Activated effector memory CD4-positive, alpha-beta T cell treated with Interleukin-2 at 50 U/mL for 16 hours (primary cell): ENCODE measurements at places on chromosomes 4 and X.
A peak's percentile ranks its signal among the peaks of the same experiment; 100 is the strongest.

- no peak for DNase-seq
Measured at GRCh38 chrX:13464599-13465275, 104.7 kb upstream of the EGFL6 start.

- no peak for DNase-seq
Measured at GRCh38 chr4:22473268-22473667, 42.6 kb downstream of the ADGRA3 start.

DNA sequence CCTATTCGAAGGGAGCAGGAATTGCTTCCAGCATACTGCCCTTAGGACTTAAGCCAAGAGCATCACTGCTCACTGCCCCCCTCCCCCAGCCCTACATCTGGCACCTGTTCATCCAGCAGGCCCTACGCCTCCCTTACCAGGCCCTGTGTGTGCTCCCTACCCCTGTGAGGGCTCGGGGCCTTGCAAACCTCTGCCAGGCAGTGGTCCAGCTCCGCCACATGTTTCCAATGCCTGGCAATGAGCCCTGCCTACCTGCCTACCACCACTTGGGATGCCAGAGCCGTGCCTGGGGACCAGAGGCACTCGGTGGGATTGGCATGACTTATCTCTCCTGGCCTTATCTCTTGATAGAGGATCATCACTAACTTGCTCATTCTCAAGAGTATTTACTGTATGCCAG, 27.5 kb upstream of the MTM1 start:
- DNase-seq = no peak

GRCh38 chrX:104372547-104372946, 117.8 kb upstream of the ESX1 start:
- DNase-seq = no peak

DNA sequence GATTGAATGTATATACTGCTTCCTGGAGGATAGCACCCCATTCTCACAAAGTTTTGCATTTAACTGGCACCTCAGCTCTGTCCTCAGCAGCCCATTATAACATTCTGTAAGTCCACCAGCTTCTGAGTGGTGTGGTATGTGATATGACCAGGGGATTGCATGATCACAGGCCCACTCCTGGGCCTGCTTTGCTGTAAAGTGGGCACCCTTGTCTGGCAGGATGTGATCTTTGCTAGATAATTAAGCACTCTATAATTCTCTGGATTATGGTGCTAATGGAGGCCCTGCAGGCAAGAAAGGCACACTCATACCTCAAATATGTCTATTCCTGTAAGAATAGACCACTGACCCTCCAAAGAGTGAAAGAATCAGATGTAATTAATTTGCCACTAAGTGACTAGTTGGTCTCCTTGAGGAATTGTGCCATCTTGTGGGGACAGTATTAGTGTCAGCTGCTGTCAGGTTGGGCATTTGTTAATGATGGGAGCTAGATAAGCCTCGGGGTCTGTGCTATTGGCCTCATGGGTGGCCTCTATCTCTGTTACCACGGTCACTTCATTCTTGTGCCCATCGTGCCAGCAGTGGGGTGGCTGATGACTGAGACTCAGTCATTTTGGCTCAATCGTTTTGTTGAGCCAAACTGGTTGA, 2.2 kb upstream of the CFI start:
- DNase-seq = no peak

- DNase-seq = no peak
Measured at GRCh38 chr4:88143504-88143903, 14.9 kb downstream of the ABCG2 start.

DNA sequence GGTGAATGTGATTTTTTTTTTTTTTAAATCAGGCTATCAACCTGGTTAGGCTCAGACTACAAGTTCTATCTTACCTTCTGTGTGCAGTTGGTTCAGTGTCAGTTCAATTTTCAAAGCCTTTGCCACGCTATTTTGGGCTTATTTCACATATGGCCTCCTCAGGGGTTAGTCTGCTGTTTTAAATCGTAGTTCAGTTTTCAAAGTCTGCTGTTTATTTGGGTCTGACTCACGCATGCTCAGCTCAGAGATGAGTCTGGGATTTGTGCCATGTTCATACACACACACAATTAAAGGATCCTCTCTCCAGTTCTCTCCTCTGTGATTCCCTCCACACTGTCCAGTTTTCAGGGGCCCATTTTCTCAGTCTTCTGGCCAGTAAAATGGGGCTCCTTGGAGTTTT, 32.3 kb upstream of the ZFX start:
- no peak for DNase-seq

- no peak for DNase-seq
Measured at GRCh38 chr4:10083861-10084641, 32.5 kb downstream of the WDR1 start.

DNA sequence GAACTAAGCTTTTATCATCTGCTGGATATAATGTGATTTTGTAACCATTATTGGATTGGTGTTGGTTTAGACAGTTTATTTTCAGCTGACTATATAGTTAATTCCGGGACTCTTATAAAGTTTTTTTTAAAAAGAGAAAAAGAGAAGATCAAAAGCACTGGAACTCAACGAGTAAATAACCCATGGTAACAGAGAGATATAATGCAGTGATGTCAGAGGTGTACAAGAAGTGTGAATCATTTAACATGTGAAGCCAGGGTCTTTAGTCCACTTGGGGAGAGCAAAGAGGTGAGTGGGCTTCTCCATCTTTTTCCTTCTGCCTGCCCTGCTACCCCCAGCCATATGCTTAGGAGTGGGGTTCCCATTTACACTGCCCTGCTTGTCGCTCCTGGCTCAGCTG, 3.2 kb downstream of the TMEM165 start:
- no peak for DNase-seq

DNA sequence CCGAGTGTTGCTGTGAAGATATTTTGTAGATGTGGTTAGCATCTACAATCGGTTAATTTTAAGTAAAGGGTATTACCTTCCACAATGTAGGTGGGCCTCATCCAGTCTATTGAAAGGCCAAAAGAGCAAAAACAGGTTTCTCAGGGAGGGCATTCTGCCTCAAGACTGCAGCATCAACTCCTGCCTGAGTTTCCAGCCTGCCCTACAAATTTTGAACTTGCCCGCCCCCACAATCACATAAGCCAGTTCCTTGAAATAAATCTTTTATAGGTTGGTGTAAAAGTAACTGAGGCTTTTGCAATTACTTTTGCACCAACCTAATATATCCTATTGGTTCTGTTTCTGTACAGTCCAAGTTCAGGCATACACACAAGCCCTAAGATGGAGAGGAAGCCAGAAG, 22.1 kb upstream of the PI4K2B start:
- no peak for DNase-seq

DNA sequence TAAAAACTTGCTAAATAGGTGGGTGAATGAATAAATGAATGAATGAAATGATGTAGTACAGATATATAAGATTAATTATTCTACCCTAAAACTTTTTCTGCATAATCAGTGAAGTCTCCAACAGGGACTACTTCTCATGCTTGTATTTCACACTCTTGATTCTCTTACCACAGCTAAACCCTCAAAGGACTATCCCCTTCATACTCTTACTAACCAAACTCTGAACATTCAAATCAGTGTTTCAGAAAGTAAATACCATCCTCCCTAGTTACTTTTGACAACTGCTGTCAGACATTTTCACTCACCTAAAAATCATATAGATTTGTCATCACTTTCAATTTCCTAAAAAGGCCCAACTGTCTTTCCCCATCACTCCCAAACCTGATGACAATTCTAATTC, 234.3 kb upstream of the HHIP start:
- DNase-seq = no peak

- DNase-seq = no peak
Measured at GRCh38 chr4:57124145-57124544, 14.0 kb upstream of the IGFBP7 start.

GRCh38 chr4:69881173-69881773, 21.3 kb upstream of the SULT1E1 start:
- no peak for DNase-seq

GRCh38 chr4:4430492-4431195, 43.7 kb downstream of the NSG1 start:
- peak; percentile 36 for DNase-seq

DNA sequence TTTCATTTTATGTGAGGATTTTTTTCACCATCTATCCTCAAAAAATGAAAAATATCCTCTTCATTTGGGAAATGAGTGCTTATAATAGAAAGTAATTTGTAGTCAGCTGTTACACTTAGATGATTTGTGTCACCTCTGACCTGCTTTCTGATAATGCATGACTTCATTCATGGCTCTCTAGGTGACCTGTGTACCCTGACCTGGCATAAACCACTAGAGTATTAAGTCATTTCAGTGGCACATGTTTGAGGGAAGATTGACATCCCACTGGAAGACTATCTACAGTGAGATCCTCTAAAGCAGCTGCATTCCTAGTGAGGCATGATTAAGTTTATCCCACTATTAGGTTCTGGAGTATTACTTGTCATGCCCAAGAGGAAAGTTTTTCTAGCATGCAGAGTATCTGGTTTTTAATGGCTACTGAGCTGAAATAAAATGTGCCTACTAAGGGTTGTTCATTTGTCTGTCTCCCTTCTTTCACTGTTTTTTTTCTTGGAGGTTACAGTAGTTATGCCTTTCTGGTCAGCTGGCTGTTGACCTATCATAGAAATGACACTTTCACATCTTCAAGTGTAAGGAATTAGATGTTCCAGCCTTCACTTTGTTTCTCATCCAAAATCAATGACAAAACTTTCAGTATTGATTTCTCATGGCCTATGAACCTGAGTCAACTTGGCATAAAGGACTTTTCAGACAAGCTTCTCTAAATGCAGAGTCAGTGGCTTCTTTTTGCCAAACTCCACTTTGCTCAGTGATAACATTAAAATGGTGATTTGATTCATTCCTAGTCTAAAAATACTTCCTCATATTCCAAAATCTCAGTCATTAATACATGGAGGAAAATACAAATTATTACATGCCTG, 33.1 kb downstream of the TET2 start:
- no peak for DNase-seq

DNA sequence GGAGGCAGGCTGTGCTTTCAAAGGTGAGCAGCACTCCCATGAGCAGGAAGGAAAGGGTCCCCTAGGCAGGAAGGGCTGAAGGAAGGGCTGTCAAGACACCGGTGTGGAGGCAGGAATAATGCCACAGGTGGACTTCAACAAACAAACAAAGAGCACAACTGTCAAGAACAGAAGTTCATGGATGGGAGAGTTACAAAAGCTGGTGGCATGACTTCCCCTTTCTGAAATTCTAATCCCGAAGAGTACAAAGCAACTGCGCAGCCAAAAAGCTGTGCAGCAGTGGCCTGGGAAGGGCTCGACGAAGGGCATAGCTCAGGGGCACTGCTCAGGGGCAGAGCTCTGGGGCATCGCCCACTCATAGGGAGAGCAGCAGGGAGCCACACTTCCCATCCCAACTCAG, 582.3 kb upstream of the DIPK2B start:
- no peak for DNase-seq

DNA sequence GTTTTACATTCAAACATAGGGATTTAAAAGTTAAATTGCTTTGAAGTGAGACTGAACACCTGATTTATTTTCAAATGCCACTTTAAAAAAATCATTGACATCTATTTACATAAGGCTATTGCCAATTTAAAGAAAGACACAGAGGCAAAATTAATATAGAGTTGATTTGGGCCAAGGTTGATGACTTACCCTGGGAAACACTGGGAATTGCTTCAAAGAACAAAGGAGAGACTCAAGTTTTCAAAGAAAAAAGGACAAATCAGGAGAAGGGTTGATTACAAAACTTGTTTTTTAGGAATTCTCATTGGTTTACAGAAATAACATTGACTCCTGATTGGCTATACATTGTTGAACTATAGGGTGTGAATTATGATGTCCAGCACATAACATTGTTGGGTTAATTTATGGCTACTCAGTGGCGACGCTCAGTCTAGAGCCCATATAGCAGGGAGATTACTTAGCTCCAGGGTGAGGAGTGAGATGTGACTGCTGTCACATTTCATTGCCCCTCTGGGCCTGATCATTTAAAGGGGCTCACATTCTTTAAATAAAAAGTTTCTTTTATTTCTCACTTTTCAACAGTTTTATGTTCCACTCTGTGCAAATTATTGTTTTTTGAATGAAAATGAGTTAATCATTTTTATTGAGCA, 184.6 kb downstream of the SPATA18 start:
- DNase-seq = no peak

- DNase-seq = no peak
Measured at GRCh38 chr4:140174543-140174942, 20.6 kb upstream of the MAML3 start.

DNA sequence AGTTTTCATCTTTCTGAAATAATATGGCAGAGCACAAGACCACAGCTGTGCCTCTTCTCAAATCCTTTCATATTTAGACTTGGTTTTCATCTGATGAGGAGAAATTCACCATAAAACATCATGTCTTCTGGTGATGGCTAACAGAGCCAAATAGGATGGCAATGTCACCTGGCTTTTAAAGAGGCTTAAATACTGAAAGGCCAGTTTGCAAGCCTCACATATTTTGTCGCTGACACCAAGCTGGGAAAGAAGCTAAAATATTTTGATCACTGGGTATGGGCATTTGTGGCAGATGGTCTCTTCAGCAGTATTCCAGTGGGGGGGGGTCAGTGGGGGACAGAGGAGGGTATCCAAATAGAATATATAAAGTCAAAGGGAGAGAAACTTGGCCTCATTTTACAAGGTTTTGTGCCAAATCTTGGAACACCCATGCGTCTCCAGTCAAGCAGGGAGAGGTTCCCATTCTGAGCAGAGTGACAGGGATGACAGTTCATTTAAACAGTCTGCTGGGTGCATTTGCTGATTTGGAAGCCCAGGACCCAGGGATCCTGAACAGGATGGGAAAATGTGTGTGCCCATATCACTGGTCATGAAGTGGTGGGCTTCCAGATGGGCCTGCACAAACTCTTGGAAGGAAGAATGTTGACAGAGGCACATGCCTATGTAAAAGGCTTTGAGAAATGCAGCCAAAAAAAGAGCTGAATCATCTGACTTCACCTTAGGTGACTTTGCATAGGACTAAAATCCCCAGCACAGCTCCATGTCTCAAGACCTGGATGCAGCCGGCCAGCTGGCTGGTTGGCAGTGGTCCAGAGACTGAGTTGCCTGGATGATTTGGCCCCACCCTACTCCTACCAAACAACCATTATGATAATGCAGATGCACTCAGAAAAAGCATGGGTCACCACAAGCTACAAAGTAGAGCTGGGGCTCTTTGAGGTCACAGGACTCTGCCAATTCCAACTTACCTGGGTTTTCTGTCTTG, 484.4 kb upstream of the NR3C2 start:
- DNase-seq = no peak

DNA sequence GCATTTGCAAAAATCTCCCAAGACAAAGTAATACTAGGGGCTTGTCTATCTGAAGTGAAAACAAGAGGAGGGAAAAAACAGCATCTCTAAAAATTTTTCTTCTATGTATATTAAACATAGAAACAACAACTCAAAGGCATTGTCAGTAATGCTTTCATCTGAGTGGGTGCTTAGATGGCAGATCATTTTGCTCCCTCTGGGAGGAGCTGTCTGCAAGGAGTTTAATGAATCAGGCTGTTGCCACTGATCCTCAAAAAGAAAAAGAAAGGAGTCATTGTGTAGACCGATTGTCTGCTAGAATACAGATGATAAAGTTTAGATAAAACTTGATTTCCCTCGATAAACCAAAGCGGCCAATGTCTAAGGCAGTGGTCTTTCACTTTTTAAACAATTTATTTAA, 49.7 kb upstream of the KLHL8 start:
- no peak for DNase-seq
